GM19239 (cell line): ENCODE measurements at places on chromosomes 4 and X.
A peak's percentile ranks its signal among the peaks of the same experiment; 100 is the strongest.

DNA sequence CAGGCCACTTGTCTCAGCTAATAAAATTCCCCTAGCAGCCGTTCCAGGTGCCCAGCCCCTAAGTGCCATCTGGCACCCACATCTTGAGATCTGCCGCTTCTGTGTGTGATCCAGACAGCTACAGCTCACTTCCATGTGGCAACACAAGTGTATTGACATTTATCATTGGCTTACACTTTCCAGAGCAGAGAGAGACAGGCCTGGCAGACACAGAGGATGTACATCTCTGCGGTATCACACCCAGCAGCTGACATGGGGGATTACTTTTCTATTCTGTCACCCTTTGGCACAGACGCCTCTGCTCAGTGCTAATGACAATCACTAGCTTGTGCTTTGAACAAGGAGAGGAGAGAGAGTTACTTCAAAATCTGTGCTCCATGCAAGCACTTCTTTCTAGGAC lies 195.9 kb downstream of the KDR start:
- DNase-seq, result no peak

DNA sequence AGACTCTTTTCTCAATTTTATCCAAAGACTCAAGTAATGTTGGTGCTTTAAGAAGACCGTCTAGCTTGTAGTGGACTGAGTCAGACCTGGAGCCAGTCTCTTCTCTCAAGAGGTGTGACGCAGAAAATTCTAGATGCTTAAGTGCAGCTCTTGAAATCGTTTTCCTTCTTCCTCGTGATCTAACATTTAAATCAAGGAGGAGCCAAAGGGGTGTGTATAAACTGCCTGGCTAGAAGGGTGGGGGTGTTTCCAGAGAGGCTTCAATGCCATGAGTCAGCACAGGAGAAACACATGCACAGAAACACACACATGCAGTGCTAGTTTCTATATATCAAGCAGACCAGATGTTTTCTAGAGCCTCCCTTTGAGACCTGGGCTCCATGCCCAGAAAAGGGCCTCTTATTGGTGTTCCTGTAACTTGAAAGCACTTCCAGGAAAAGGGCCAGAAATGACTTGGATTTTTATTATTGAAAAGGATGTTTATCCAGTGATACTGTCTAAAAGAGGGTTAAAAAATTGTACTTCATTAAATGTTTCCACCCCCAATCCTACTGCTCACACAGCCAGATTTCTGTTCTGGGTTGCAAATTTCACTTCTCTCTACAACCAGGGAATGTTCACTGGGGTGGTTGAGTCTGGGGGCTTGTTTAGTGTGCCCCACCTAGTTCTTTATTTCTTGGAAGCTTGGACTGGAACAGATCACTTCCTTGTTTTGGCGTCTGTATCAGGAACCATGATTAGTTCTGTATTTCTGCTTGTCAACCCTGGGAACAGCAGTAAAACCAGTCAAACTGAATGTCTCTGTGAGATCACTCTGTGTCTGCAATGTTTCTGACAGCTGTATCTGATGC lies at the start of gene CLIC2:
CLIC2 (minus strand) TSS at position 129 of the 851 bp plus-strand sequence. CDS start 187 bp downstream, outside the sequence.
- no peak for DNase-seq

DNA sequence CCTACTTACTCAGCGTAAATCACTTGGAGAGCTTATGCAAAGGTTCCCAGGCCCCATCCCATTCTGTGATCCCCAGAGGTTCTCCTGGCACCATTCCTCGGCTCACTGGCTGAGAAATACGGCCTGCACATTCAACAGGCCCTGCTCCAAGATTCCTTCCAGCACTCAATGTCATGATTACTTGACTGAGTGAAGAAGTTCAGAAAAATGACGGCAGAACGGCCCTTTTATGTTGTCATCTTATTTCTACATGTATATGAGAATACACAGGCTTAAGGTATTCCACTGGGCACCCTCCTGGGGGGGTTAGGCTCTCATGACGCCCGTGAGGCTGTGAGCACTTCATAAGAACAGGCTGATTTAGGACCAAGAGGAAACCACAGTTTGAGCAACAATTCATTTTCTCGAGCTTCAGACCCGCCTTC lies 190.6 kb downstream of the NSUN7 start:
- no peak for DNase-seq

DNA sequence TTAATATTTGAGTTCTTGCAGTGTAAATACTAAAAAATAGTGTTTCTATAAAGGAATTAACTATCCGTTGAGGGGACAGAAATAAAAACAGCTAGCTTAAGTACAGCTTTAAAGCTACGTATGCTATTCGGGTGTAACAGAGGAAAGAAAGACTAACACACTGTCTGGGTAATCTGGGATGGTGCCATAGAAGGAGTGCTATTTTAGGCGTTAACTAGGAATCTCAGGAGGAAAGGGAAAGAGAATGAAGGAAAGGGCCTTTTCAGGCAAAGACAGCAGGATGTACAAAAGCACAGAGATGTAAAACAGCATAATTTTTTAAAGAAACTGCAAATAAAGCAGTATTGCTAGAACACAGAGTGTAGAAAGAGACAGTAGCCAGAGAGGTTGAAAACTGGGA lies 161.8 kb downstream of the RAP1GDS1 start:
- no peak for DNase-seq

- no peak for DNase-seq
These were observed 349.6 kb upstream of the FTHL17 start for GRCh38 chrX:31421441-31421840.

DNA sequence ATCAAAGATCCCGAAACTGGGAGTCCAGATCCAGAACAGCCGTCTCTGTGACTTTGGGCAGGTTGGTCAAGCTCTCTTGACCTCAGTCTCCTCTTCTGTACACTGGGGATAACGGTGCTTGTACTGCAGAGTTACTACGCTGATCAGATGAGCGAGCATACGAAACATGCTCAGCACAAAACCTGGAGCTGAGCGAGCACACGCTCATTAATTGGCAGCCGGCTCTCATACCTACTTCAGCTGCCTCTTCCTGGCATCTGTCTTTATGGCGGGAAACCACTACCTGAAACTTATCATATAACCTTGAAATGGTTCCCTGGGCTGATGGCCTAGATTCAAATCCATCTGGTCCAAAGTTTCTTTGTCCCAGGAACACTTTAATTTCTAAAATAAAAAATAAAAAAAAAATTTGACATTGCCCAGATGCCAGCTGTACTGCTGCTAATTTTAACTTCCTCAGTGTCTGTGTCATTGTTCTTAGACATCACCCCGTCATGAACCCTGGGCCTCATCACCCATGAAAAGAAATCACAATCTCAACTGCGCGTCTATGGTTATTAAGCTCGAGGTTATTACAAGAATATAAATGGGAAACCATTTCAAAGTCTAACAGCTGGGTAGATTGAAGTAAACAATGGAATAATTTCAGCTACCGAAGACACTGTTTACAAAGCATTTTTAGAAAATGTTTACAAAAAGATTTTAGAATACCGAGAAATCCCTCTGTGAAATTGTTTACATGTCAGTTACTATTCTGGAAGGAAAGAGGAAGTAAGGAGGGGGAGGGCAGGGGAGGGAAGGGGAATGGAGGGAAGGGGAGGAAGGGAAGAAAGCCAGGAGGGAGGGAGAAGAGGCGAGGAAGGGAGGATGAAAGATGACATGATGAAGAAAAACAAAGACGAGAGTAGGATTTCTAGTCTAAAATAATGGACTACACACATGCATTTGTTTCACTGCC lies 49.0 kb downstream of the CRMP1 start:
- no peak for DNase-seq

GRCh38 chr4:53905941-53906377 lies 158.4 kb downstream of the CHIC2 start:
- DNase-seq, result no peak

GRCh38 chr4:162406637-162407365 lies 243.0 kb upstream of the FSTL5 start:
- DNase-seq, result no peak

- no peak for DNase-seq
These were observed 16.1 kb upstream of the SULT1E1 start for GRCh38 chr4:69876071-69876470.

DNA sequence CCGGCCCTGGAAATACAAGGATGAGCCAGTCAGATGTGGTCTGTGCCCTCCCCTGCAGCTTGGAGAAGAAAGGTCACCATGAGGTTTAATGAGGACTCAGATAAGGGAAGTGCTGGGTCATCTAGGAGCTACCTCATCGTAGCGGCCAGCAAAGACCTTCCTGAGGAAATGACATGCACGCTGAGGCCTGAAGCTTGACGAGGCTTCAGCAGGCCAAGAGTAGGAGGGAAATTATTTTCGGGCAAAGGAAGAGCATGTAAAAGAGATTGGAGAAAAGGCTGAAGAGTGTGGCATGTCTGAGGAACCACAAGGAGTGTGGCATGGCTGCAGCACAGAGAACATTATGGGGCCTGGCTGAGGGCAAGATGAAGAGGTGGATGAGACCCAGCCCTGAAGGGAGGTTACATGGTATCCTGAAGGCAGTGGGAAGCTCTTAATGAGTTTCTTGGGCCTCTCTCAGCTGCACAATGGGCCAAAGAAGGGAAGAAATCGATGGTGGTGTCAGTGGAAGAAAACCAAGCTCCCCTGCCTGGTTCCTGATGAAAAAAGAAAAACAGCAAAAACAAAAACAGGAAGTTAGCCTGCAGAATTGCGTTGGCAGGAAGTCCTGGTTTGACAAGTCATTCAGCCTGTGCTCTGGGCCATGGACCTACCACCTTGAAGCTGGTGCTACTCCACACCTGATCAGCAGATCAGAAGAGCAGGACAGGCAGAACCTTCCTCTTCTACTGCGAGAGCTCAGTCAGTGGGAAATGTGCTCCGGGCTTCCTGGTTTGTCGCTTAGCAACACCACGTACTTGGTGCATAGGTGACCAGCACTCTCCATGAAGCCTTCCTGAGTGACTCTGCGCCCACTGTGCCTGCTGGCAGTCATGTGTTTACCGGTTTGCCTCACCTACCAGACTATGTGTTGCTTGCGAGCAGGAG lies 134.5 kb upstream of the KLF3 start:
- DNase-seq, result peak; percentile 28
